ENCODE measurements at places on chromosomes 2 and 18.

DNA sequence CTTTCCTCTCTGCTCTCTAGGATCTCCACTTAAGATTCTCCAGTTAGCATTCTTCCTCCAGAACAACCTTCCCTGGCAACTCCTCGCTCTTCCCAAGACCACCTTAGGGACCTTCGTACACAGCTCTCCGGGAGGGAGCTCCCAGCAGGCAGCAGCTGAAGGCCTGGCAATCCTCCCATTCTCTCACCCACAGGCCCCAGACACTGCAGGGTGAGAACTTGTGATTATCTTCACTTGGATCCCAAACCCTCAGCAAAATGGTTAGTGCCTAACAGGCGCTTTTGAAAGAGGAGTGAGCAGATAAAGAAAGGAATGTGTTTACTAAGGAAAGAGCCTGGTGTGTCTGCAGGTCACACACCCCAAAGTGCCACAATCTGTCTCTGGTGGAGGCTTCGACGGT is 83.8 kb upstream of the SNTG2 start:
- DNase-seq = no peak

DNA sequence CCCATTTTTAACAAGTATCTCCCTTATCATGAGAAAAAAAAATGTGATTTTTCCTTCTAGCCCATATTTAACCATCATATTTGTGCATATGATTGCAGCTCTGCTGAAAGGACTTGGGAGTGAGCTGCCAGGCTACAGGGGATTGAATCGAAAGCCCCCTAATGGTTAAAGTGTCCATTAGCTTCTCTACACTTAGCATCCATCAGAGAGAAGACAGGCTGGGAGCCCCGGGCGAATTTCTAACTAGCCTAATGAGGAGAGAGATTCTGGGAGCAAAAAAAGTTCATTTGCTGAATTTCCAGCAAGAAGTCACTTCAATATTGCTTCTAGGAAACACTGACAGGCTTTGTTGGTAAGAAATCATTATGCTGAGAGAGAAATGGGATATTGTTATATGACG is 848.8 kb downstream of the TDRD15 start:
- no peak for DNase-seq

- no peak for DNase-seq
Observed at GRCh38 chr2:163612332-163612731, 123.5 kb downstream of the FIGN start.

DNA sequence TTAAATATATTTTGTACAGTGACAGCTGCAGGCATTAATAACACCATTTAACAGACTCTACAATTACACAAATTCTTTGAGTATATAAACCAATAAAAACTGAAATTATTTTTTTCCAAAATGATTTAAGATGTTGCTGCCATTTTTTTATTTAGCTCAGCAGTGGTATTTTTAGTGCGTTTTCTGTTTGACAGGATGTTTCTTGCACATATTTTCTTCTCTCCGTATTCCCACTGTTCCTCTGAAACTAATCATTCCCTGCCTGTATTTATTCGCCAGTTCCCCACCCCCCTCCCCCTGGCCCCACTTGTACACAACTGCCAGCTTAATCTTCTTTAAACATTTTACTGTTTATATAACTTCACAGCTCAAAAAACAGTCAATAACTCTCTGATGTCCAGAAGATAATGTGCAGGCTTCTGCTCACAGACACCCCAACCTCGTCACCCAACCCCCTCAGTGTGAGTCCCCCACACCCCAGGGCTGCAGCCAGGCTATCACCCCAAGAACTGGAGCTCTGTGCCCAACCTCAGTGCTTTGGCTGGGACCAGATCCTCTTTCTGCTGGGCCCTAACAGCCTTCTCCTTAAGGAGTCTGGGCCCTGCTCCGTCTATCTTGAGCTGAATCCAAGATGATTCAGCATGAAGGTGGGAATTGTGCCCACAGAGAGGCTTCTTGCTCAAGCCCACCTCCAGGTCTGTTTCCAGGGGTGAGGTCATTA is 41.6 kb upstream of the MAP4K4 start:
- no peak for DNase-seq

DNA sequence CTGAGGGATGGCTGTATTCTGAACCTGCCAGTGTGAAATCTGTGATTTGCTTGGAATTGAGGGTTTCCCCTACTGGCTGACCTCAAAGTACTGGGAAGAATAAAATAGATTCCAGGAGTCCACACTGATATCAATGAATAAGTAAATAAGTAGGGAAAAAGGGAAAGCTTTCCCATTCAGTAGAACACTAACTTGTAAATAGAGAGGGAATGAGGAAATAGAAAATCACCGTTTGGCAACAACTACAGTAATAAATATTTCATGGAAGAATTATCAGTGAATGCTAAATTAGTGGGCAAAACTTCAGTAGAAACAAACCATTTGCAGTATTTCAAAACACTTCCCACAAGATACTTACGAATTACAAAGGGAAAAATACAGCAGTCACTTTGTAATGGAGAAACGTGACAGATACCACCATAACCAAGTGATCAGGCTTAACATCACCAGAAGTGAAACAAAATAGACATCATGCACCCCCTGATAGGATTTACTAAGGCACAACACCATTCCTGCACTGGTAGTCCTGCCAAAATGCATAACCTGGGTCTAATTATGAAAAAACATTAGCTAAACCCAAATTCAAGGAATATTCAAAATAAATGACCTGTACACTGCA is 88.5 kb downstream of the ICA1L start:
- no peak for DNase-seq

DNA sequence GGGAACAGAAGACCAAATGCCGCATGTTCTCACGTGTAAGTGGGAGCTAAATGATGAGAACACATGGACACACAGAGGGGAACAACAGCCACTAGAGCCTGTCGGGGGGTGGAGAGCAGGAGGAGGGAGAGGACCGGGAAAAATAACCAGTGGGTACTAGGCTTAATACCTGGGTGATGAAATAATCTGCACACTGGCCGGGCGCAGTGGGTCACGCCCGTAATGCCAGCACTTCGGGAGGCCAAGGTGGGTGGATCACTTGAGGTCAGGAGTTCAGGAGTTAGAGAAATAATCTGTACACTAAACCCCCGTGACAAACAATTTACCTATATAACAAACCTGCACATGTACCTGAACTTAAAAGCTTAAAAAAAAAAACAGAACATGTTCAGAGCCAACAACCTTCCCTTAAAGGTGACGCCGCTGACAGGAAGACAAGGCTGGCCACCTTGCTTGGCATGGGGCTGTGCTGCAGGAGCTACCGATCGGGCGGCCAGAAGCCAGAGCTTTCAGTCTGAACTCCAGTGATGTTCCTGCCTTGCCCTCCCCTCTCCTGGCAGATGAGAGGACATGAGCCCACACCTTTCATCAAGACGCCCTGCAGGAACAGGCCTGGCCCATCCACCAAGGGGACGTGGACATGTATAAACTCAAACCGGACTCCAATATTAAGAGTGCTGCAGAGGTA is 11.2 kb downstream of the SLC66A2 start:
- no peak for DNase-seq

GRCh38 chr2:121949271-121949670 is 193.8 kb downstream of the TSN start:
- no peak for DNase-seq

- no peak for DNase-seq
Observed at GRCh38 chr2:158960193-158960592, 8.2 kb upstream of the TANC1 start.

DNA sequence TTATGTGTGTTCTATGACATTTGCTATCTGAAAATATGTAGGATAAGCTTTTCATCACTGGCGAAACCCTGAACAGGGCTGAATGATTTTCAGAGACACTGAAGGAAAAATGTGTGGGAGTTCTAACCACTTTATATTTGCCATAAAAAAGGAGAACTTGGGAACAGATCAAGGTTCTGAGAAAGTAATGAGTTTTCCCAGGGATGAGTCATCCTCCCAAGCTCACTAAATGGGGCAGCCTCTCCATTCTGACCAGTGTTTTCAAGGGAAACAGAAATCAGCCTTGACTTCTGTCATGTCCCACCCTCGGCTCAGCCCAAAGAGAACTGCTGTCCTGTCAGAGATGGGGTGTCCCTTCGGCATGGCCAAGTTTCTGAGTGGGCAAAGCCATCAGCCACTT is 2109.8 kb upstream of the CELF4 start:
- no peak for DNase-seq

- no peak for DNase-seq
Observed at GRCh38 chr2:10087360-10087759, 7.1 kb upstream of the CYS1 start.

DNA sequence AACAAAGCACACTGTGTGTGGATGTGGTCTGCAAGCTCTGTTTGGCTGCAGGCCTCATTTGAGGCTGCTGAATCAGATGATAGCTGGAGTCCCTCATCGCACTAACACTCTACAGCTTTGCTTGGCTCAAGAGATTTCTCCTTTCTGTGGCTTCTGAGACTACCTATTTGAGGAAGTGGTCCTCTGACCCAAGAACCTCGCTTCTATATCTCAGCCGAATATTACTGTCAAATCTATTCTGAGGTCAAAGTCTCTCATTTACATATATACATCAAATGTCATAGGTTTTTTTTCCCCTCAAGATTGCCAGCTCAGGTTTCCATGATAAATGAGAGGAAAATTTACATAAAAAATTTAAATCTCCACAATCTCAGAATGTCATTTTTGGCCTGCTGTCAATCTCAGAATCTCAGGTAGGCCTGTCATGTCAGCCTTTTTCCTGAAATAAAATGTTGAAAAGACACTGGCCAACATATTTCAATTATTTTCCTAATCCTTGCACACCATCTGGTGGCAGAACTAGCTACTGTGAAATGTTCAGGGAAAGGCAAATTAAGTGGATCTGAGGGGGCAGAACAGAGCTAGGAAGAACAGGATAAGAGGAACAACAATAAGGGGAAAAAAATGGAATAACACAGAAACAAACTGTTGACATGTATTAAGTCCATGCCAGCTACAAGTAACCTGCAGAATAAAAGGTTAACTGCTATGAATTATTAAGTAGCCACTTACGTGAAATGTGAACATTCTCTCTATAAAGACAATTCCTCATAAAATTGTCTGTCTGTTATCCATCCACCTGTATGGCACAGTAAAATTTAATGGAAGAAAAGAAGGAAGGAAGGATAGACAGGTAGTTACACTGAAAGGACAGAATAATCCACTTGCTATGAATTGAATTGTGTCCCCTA is 39.3 kb downstream of the AP1S3 start:
- no peak for DNase-seq

GRCh38 chr2:195579776-195580555 is 77.1 kb upstream of the SLC39A10 start:
- no peak for DNase-seq

GRCh38 chr2:105718846-105719481 is 25.7 kb upstream of the NCK2 start:
- DNase-seq = no peak

- DNase-seq = no peak
Observed at GRCh38 chr2:106531676-106532214, 44.6 kb downstream of the CD8B2 start.

DNA sequence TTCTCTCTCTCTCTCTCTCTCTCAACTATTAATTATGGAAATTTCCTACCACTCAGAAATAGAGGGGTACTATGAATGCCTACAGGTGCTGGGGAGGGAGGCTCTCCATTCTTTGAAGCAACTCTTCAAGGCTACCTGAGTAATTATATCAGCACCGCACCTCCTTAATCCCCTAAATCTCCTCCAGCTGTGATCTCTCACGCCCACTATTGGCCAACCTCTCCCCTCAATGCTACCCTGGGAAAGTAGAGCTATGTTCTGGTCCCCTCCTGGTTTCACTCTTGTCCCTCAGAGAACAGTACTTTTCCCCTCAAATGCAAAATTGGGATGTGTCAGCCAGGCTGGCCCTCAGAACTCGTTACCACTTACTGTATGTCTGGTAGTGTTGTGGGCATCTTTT is 1.6 kb downstream of the MOCOS start:
- no peak for DNase-seq

DNA sequence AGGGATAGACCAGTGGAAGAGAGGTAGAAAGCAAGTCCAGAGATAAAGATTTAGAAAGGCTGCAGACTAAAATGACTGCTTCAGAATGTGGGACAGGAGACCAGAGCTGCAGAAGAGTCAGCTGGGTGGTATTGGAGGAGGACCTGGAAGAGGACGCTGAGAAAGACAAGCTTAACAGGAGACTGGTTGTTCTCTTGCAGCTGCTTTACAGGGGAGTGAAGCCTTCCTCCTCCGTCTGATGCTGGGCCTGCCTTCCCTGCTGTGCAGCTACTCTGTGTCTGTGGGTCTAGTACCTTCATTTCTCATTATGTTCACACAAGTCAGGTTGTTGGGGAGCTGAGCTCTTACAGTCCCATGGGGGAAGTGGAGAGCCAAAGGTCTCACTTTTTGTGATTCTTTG is 35.7 kb downstream of the SPATS2L start:
- no peak for DNase-seq

- DNase-seq = no peak
Observed at GRCh38 chr2:216871333-216871934, 11.6 kb upstream of the TNP1 start.

DNA sequence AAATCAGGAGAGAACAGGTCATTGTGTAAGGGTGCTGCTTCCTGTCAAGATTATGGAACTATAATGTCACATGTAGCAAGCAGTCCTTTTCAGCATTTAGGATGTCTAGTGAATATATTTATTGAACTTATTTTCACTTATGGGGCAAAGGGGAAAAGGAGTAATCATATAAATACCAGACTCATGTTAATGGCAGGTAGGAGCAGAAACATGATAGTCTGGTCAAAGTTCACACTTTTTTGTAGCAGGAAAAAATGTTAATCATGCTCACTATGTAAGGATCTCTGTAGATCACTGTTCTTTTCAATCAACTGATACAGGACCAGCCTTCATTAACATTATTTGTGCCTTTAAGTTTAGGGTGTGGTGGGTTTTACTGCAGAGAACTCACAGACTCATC is 219.0 kb downstream of the STK39 start:
- DNase-seq = no peak

GRCh38 chr2:217687771-217688170 is 315.0 kb downstream of the TNS1 start:
- DNase-seq = no peak

DNA sequence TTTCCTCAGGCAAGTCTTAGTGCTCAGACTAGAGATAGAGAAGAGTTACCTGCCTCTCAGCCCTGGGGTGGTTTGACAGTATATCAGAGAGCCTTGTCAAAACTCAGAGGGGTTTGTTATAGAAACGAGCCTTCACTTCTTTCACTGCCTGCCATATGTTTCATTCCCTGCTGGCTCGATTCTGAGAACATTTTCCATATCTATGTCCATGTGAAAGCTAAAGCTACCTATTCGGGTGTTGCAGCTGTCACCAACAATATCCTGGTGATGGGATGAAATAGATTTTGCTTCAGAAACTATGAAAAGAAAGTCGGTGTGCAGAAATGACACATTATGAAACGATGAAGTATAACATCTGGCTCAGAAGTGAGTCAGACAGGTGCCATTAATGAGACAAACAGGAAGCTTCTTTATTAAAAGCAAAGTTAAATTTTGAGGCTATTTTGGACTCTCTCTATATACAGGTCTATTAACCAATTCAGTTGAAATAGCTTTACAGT is 56.1 kb upstream of the TANK start:
- DNase-seq = no peak

GRCh38 chr18:58501066-58501896 is 127.6 kb downstream of the ALPK2 start:
- DNase-seq = no peak

GRCh38 chr2:236440110-236440881 is 129.3 kb upstream of the ACKR3 start:
- DNase-seq = no peak
